ENCODE measurements at places on chromosomes 11 and 22.

- DNase-seq, result no peak
Measured at GRCh38 chr11:132220474-132220873, 850.1 kb downstream of the NTM start.

DNA sequence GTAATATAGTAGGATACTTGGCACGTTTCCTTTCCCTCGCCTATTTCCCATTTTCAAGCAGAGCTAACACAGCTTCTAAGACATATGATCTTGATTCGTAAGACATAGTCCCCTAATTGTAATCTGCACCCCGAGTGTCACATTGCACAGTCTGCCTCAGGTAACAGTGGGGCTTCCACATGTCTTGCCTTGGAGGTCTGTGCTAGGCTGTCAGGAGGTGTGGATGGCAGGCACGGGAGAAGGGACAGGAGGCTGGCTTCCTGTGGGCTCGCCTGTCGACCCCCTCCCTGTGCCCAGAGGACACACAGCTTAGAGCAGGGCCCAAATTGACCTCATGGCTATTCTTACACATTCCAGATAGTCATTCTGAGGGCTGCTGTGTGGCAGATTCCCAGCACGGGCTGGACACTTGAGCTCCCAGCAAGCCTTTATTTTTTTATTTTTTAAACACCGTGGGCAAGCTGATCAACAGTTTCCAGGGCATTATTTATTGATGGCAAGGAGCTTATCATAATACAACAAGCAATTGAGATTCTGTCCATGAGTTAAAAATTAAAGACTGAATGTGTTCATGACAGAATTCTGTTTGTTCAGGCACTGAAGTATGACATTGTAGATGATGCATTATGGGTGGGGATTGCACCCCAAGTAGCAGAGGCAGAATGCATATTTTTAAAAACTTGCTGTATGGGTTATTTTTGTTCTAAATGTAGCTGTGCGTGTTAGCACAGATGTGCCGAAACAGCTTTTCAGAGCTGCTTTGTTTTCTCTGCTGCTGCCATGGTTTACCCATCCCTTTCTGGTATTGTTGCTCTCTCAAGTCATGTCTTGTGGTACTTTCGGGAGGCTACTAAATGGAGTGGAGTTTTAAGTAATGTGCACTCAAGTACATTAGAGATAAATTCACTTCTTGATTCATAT lies 113.0 kb downstream of the ATXN10 start:
- DNase-seq, result no peak

- no peak for DNase-seq
Measured at GRCh38 chr11:108501396-108501795, 3.2 kb upstream of the POGLUT3 start.

GRCh38 chr22:24968066-24968561 lies 15.6 kb downstream of the KIAA1671 start:
- DNase-seq, result no peak

DNA sequence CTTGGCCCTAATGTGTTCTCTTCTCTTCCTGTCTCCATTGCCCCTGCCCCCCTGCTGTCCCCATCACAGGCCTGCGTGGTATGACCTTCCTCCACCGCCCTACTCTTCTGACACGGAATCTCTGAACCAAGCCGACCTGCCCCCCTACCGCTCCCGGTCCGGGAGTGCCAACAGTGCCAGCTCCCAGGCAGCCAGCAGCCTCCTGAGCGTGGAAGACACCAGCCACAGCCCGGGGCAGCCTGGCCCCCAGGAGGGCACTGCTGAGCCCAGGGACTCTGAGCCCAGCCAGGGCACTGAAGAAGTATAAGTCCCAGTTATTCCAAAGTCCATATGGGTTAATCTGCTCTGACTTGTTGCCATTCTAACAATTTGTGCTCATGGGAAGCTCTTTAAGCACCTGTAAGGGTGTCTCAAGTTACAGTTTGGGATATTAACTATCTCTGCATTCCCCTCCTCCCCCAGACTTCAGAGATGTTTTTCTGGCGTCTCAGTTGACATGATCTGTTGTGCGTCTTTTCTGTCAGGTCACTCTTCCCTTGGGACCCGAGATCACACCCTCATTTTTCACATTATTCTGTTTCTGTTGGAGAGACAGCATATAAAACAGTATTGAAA lies 60.0 kb downstream of the COMMD9 start:
- no peak for DNase-seq

- no peak for DNase-seq
Measured at GRCh38 chr11:83760932-83761331, 474.8 kb upstream of the CCDC90B start.

DNA sequence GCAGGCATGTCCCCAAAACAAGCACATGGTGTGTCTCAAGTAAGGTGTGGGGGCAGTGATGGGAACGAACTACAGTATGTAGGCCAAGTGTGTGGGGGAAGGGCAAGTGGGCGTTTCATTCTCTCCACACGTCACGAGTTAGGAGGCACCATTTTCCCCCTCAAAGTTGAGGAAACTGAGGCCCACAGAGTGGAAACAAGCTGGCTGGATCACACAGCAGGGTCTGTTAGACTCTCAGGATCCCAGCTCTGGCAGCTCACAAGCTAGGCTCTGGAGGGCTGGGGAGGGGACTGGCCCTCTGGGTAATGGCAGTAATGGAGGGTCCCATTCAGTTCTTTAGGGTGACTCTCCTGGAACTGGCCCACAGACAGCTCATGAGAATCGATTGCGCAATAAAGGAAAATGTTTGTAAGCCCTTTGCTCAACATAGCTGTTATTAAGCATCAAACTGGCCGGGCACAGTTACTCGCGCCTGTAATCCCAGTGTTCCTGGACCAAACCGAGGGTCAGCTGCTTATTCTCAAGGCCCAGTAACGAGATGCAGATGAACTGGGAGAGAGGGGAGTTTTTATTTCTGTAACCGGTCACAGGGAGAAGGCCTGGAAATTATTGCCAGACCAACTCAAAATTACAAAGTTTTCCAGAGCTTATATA lies 24.1 kb upstream of the TUB start:
- DNase-seq, result no peak

DNA sequence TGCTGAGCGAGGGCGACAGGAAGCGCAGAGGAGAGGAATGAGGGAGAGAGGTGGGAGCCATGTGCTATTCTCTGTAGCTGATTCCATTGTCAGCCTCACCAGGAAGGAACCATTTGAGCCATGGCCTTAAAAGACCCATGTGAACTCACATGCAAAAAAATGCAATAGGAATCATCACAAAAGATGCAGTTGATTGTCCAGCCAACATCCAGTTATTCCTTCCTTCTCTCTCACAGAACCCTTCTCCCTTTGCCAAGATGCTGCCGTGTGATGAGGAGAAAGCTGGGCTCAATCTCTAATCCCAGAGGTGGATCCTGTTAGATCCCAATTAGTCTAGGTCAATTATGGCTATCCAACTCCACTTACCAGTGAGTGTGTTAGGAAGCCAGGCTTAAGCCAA lies 58.2 kb upstream of the RRAS2 start:
- DNase-seq, result no peak

DNA sequence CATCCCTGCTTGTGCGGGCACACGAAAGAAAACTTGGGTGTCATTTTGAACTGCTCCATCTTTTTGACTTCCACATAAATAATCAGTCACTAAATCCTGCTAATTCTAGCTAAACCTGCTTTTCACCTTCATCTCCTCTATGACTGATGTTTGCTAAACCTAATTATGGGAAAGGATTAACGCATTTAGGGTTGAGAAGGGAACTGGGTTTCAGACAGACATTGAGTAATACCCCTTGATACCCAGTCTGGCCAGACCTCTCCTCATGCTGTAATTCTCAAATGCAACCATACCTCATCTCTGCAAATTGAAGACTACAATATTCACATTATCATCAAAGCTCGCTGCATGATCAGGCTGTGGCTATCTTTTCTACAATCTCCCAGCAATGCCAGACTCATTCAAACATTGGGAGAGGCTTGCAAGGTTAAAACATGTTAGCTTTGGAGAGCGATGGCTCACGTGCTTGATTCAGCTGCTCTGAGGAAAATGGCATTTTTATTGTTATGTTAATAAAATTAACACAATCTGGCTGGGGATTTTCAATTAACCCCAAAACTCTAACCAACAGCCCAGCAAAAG lies 2.4 kb downstream of the HPS4 start:
- no peak for DNase-seq

GRCh38 chr22:44442186-44442815 lies 55.7 kb downstream of the RTL6 start:
- no peak for DNase-seq

- no peak for DNase-seq
Measured at GRCh38 chr11:119591836-119592310, 137.1 kb downstream of the NECTIN1 start.

DNA sequence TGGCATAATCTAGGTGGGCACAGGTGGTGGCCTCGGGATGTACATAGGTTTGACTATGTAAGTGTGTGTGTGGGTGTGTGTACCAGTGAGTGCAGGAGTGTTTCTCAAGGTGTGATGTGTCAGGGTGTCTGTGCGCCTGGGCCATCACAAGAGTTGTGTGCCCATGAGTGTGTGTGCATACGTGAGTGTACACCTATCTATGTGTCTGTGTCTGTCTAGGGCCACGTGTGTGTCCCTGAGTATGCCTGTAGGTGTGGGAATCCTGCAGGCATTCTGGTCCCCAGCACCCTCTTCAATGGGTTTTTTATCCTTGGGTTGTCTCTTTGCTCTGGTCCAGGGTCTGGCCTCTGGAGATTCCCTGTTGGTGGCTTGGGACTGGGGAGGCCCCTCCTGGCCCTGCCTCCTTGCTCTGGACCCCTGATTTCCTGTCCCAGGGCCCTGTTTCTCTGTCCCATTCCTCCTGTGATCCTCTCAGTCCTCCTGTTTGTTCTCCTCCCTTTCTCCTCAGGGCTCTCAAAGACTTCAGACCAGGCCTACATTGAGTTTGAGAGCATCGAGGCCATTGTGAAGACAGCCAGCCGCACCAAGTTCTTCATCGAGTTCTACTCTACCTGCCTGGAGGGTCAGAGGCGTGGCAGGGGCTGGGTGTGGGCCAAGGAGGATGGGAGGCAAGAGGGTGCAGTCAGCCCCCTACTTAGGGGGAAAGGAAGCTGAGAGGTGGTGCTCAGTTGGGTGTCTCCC lies 9.4 kb downstream of the INPPL1 start:
- DNase-seq, result no peak

GRCh38 chr11:134639586-134640330 lies 227.7 kb upstream of the B3GAT1 start:
- no peak for DNase-seq

DNA sequence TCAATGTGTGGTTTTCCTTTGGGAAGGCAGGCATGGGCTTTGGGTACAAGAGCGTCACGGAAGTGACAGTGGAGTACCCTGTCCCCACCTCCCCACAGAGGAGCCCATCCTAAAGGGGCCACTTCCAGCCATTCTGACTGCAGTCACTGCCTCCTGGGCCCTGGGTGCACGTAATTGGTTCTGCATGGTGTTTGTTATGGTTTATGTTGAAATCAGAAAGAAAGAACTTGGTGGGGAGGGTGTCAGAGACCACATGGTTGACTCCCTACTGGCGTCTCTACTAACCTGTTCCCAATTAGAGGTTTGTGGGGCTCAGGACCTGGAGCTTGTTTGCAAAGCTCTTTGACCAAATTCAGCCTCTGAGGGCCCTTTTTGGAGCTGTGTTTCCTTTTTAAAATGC lies 40.8 kb downstream of the RIBC2 start:
- no peak for DNase-seq

GRCh38 chr22:24427500-24428164 lies at the start of gene ADORA2A:
TSS of gene ADORA2A (plus strand) at chr22:24427599. CDS start at chr22:24433405, 5,806 bp downstream.
- peak; percentile 82 for DNase-seq

Measured in CD4-positive, alpha-beta memory T cell (primary cell).